ENCODE measurements at places on chromosomes 3 and 15.
A peak's percentile ranks its signal among the peaks of the same experiment; 100 is the strongest.

DNA sequence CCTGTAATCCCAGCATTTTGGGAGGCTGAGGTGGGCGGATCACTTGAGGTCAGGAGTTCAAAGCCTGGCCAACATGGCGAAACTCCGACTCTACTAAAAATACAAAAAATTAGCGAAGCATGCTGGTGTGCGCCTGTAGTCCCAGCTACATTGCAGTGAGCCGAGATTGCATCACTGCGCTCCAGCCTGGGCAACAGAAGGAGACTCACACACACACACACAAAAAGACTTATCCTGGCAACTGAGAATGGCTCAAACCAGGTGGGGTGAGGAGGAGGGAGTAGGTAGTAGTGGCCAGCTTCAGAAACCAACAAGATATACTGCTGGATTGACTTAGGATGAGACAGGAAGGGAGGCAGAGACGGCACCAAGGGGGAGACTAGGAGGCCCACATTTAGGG, 53.4 kb upstream of the APEH start:
- no peaks in the 10 kb centered on the region for H3K36me3 ChIP-seq
- no peak overlapping the region for H3K27ac ChIP-seq
- no peaks in the 10 kb centered on the region for H3K4me1 ChIP-seq
- no peak for DNase-seq

DNA sequence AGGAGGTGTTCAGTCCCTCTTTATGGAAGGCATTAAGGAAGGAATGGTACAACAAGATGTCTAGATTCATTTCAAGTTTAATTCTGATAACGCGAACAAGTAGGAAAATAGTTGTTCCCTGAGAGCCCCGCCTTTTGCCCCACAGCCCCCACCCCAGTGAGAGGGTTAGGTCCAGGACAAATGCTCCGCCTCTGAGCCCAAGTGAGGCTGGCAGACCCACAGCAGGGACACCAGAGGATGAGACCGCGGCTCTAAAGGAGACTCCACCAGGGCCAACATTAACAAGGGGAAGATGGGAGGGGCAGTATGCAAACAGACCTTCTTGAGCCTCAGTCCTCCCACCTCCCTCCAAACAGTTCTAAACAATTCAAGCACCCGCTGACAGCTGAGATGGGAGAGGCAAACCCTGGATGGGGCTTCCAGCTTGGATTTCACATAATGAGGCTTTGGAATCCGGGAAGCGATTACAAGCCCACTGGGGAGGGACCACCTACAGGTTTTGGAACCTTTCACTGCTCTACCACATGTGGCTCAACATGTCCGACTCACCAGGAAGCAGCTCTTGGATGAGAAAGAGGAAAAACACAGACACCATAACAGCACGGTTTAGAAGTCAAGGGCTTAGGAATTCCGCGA, 42.9 kb upstream of the IREB2 start:
- H3K4me3 ChIP-seq, result no peak overlapping the region
- no peak overlapping the region for H3K27ac ChIP-seq
- DNase-seq, result no peak
- no peaks in the 10 kb centered on the region for H3K4me1 ChIP-seq
- no peaks in the 10 kb centered on the region for H3K36me3 ChIP-seq

DNA sequence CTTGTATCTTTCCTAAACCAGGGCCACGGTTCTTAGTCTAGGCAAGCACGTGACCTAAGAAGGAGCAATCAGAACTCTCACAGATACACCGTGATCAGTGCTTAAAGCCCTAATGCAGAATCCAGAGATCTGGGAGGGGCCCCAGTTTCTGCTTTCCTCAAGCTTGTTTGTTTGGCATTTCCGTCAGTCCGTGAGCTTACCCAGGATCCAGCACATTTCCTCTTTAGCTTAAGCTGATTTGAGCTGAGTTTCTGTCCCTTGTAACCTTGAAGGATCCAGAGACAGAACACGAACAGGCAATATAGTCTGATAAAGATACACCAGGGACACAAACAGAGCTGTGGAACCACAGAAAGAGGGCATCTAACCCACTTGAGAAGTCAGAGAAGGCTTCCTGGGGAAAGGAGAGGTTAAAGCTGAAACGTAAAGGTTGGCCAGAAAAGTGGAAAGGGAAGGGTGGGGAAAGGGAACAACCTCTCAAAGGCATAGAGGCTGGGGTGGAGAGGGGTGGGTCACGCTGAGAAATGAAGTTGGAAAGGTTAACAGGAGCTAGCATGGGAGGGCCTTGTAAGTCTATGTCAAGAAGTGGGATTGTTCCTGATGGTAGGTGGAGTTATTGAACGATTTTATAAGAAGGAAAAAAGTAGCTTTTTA, 42.1 kb upstream of the RARB start:
- H3K27ac ChIP-seq, result no peak overlapping the region
- H3K4me1 ChIP-seq, result no peaks in the 10 kb centered on the region
- no peaks in the 10 kb centered on the region for H3K36me3 ChIP-seq
- no peak for DNase-seq

GRCh38 chr3:9339761-9340471, 22.9 kb upstream of the THUMPD3 start:
- no peaks in the 10 kb centered on the region for H3K36me3 ChIP-seq
- DNase-seq, result no peak
- H3K4me3 ChIP-seq, result no peak overlapping the region
- no peak overlapping the region for H3K27ac ChIP-seq

DNA sequence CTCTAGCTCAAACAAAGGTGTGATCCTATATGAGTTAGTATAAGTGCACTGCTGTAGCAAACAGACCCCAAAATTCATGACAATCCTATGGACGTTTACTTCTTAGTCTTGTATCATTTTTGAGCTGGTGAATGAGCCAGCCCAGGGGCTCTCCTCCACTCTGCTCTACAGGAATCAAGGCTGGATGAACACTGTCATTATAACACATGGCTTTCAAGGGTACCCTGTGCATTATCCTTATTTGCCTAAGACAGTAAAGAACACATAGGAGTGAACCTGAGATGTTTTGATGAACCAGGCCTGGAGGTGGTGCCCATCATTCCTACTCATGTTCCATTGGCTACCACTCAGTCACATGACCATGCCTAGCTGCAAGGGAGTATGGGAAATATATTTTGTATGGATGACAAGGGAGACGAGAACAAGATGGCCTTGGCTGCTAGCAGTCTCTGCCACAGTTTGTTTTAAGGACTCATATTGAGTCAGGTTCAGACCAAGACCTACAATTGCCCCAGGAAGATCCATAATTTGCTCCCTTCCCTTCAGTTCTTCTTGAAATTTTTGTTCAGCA, 107.4 kb upstream of the HES1 start:
- DNase-seq, result no peak
- no peaks in the 10 kb centered on the region for H3K4me1 ChIP-seq
- H3K27ac ChIP-seq, result no peak overlapping the region
- no peak overlapping the region for H3K4me3 ChIP-seq
- H3K27me3 ChIP-seq, result peaks cover 39% of the 10 kb centered on the region

DNA sequence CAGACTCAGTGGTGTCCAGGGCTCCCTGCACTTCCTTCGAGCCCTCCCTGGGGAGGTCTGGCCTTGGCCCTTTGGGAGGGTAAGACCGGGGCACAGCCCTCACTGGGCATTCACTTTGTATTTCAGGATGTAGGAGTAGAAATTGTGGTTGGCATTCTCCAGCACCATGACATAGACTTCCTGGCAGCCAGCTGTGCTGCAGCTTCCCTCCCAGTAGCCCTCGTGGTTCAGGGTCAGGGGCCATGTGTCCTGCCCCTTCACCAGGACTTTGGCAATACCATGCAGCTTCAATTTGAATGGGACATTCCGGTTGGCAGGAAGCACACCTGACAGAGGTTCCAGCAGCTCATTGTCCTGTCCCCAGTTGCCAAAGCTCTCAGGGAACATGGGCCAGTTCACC, 47.3 kb downstream of the KY start:
- H3K4me1 ChIP-seq, result peaks cover 5% of the 10 kb centered on the region
- H3K27me3 ChIP-seq, result peaks cover 3% of the 10 kb centered on the region
- H3K4me3 ChIP-seq, result no peak overlapping the region
- H3K27ac ChIP-seq, result no peak overlapping the region
- H3K36me3 ChIP-seq, result no peaks in the 10 kb centered on the region

- peaks cover 6% of the 10 kb centered on the region for H3K4me1 ChIP-seq
- peaks cover 22% of the 10 kb centered on the region for H3K36me3 ChIP-seq
- H3K27me3 ChIP-seq, result no peaks in the 10 kb centered on the region
- no peak overlapping the region for H3K4me3 ChIP-seq
- H3K27ac ChIP-seq, result no peak overlapping the region
Observed at GRCh38 chr15:63056829-63057228, 14.3 kb downstream of the TPM1 start.

DNA sequence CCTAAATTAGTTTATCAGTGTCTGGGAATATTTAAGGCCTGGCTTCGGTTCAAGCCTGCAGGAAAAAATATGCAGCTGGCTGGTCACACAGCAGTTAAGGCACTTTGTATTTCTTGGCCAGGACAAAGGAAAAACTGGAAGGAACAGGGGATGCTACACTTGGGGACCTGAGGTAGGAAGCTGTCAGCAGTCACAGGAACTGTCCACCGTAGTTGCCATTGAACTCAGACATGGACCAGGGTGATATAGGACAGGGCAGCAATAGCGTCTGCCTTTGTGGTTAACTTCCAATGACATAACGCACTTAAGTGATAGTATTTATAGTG, 49.1 kb downstream of the NR1D2 start:
- H3K36me3 ChIP-seq, result no peaks in the 10 kb centered on the region
- no peak for DNase-seq
- peaks cover 8% of the 10 kb centered on the region for H3K4me1 ChIP-seq
- H3K27ac ChIP-seq, result no peak overlapping the region

- H3K4me3 ChIP-seq, result no peak overlapping the region
- H3K4me1 ChIP-seq, result peaks cover 60% of the 10 kb centered on the region
- no peak for DNase-seq
- H3K27me3 ChIP-seq, result no peaks in the 10 kb centered on the region
Observed at GRCh38 chr3:171284308-171285075, 175.7 kb downstream of the TNIK start.

- no peak overlapping the region for H3K4me3 ChIP-seq
- peaks cover 85% of the 10 kb centered on the region for H3K4me1 ChIP-seq
- no peak for DNase-seq
- H3K27me3 ChIP-seq, result no peaks in the 10 kb centered on the region
- H3K27ac ChIP-seq, result peak overlapping the region; percentile 33
- peaks cover 3% of the 10 kb centered on the region for H3K36me3 ChIP-seq
Observed at GRCh38 chr15:31261266-31262142, 65.1 kb upstream of the KLF13 start.

DNA sequence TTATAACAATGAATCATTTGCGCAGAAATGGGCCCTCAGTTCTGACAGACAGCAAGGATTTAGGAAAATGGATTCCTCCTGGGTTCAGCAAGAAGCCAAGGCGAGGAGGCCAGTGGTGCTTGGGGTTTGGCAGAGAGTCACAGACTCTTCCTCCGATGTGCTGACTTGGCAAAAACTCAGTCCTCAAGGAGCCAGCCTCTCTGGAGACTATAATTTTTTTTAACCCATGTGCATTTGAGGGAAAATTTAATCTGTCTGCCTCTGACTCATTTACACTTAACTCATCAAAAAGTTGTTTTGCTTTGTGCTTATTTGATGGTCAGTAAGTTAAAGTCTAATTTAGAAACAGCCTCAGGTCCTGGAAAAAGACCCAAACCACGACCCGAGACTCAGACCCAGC, 34.2 kb upstream of the SLC24A5 start:
- H3K4me3 ChIP-seq, result no peak overlapping the region
- no peaks in the 10 kb centered on the region for H3K36me3 ChIP-seq
- no peak overlapping the region for H3K27ac ChIP-seq
- DNase-seq, result no peak
- no peaks in the 10 kb centered on the region for H3K27me3 ChIP-seq

DNA sequence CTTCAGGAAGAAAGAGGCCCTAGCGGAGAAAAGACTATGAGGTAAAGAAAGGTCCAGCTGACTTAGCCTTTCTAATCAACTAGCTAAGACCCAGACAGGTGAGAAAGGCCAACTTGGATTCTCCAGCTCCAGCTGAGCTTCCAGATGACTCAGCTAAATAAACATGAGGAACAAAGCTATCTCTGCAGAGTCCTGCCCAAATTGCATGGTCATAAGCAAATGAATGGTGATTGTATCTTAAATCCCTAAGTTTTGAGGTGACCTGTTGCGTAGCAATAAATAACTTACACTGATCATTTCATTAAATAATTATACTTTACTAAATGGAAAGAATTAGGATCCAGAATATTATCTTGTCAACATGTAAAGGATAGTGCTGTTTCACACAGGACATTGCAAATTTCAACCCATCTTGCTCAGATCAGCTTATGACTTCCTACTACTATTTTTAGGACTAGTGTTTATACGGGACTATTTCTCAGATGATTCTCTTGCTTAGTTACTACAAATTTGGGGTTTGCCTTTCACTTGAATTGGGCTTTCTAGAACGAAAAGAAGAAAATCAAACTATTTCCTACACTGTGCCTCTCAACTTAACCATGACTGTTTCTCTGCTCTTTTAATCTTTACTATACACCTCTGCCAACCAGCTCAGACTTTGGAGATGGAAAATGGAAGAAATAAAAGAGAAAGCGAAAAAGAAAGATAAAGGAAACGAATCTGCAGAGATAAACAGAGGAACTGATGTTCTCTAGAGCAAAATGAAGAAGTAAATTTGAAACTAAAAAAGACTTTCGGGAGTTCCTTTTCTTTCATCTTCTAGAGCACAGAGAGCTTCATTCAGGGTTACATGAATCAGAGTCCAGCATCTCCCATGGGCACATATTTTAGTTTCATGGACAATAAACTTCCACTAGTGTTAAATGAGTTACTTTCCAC, 6.6 kb upstream of the ADGRG7 start:
- no peak overlapping the region for H3K27ac ChIP-seq
- DNase-seq, result no peak
- peak overlapping the region; percentile 19 for H3K4me3 ChIP-seq
- H3K27me3 ChIP-seq, result peaks cover 57% of the 10 kb centered on the region
- peaks cover 16% of the 10 kb centered on the region for H3K4me1 ChIP-seq

DNA sequence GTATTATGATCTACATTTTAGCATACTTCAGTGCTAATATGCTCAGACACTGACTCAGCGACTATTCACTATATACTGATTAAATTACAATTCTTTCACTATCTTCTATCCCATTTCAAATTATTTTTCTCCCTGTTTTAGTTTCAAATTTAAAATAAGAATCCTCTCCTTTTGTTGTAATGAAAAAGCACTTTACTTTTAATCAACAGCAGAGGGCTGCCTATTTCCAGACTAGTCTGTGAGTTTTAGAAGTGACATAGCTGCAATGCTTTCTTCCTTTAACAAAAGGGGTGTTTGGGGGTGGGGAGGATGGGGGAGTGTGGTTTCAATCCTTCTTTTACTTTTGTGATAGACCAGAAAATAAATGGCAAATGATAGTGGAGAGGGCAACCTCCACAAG, 2.4 kb downstream of the NEDD4 start:
- H3K27ac ChIP-seq, result no peak overlapping the region
- H3K4me1 ChIP-seq, result peaks cover 9% of the 10 kb centered on the region
- DNase-seq, result no peak
- H3K4me3 ChIP-seq, result no peak overlapping the region

- no peak overlapping the region for H3K27ac ChIP-seq
- no peak for DNase-seq
- no peaks in the 10 kb centered on the region for H3K4me1 ChIP-seq
- H3K4me3 ChIP-seq, result no peak overlapping the region
- peaks cover 1% of the 10 kb centered on the region for H3K36me3 ChIP-seq
Observed at GRCh38 chr15:77693576-77693975, 60.9 kb upstream of the LINGO1 start.

- no peaks in the 10 kb centered on the region for H3K4me1 ChIP-seq
- H3K27me3 ChIP-seq, result peaks cover 43% of the 10 kb centered on the region
- H3K36me3 ChIP-seq, result no peaks in the 10 kb centered on the region
- H3K4me3 ChIP-seq, result no peak overlapping the region
Observed at GRCh38 chr3:70620956-70621355, 308.5 kb upstream of the MDFIC2 start.
